ENCODE measurements at places on chromosomes 4 and X.

- DNase-seq, result no peak
These were observed 31.6 kb downstream of the SLC10A7 start for GRCh38 chr4:146490106-146490505.

DNA sequence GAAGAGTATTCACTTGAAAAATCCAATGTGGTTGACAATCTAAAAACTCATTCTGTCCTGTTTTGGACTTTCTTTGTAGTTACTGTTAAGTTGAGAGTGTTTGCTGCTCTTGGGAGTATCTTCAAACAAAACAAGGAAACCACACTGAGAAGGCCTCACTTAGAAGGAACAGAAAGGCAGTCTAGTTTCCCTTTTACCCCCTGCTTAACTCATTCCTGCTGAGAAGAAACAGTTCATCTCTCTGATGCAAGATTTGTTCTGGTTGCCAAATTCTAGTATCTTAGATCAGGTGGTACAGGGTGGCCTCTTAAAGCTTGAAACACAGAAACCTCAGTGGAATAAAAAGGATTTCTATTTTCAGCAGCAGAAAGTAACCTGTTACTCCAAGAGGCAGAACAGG is 41.4 kb downstream of the GUCY2F start:
- no peak for DNase-seq

DNA sequence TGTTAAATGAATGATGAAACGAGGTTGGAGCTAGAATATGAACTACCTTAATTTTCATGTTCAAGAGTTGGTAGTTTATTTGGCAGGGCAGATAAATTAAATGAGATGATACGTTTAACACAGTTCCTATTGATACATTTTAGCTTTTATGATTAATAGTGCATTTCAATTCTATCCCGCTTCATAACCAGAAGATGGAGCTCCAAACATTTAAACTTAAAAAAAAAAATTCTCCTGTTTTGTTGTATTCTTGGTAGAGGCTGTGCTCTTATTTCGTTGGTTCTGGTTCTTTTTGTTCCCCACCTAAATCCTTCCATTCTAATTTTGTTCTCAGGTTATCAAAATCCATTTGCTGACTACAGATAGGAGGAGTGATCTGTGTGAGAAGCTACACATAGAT is 71.8 kb upstream of the PTPN13 start:
- no peak for DNase-seq

GRCh38 chr4:145528601-145529000 is 46.9 kb downstream of the SMAD1 start:
- no peak for DNase-seq

DNA sequence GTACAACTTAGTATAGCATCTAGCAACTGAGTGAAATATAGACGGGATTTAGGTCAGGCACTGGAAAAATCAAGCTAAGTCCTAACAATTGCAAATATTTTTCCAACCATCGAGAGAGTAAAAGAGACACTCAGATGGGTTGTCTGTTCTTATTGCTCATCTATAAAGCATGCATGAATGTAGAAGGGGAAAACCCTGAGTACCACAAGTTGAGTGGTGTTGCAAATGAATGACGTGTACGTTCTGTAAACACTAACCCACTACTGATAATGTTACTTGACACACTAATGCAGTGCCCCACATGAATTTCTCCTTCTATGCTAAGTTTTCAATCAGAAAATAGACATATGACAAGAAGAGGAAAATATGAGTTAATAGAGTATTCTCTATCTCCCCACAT is 211.2 kb downstream of the COX18 start:
- DNase-seq, result no peak

DNA sequence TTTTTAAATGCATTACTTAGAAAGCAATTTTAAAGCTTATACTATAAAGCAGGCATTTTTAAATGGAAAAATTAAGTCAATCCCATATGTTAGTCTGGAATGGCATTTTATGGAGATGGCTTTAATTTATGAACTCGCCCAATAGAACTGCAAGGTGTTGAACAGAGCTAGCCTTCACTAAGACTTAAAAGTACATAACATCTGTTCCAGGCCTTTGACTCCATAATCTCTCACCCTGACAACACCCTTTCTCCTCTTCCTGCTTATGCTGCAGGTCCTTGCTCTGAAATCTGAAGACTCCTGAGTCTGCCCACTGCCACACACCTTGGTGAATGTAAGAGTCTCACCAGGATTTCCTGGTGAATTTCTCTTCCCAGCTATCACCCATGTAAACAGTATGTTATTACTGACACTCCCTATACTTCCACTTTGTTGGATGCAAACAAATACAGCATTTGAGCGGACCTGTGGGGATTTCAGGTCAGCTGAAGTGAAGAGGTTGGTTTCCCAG is 17.7 kb upstream of the SLC39A8 start:
- DNase-seq, result no peak

DNA sequence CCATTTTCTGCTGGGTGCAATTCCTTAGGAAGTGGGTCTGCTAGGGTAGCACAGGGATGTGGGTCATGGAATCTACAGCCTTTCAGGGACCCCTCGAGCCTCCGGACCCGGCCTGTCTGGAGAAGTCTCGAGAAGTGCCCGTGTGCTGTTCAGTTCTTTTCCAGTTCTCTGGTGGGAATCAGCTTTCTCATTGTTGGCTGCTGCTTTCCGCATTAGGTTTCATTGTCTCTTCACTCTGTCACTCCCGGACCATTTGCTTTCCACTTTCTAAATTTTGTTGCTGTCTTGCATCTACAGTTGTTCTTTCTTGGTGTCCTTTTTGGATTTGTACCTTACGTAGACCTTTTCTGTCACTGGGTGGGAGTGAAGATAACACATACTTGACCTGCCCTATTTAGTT is 6.1 kb downstream of the RAB9A start:
- no peak for DNase-seq

- DNase-seq, result no peak
These were observed 147.6 kb downstream of the ATRX start for GRCh38 chrX:77638397-77638796.

GRCh38 chr4:100076753-100077152 is 113.5 kb downstream of the DDIT4L start:
- no peak for DNase-seq

DNA sequence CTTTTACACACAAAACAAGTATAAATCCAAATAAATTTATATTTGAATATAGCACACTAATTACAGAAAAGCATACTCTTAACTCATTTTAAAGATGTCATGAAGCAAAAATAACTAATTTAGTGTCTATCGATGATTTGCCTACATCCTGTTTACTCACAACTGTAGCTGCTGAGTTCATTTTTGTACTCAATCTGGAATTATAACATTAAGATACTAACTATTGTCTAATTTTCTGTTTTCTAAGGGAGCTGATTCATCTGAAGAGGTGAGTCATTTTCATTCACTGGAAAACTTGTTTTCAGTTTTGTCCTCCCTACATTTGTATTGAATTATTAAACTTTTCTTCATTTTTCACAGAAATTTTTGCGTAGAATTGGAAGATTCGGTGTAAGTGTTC is 3.7 kb downstream of the STATH start:
- no peak for DNase-seq

DNA sequence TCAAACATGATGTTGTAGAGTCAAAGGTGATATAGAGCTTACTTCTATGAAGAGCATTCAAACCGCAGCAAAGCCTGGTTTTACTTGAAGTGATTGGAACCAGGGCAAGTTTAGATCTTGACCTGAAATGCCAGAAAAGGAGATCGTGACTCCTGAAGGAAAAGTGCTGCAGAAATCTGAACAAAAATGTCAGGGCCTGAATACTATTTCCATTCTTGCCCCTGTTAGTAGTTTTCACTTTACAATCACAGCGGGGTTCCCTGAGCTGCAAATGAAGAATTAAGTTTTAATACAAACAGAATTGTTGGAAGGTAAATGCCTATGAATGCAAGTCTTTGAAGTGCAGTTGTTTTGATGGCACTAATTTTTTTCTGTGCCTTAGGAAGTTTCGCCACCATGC is 4.1 kb downstream of the SLIT2 start:
- no peak for DNase-seq

- DNase-seq, result no peak
These were observed 561.3 kb upstream of the INTU start for GRCh38 chr4:127071443-127071842.

GRCh38 chrX:119374736-119375135 is 24.4 kb upstream of the SLC25A43 start:
- DNase-seq, result no peak

DNA sequence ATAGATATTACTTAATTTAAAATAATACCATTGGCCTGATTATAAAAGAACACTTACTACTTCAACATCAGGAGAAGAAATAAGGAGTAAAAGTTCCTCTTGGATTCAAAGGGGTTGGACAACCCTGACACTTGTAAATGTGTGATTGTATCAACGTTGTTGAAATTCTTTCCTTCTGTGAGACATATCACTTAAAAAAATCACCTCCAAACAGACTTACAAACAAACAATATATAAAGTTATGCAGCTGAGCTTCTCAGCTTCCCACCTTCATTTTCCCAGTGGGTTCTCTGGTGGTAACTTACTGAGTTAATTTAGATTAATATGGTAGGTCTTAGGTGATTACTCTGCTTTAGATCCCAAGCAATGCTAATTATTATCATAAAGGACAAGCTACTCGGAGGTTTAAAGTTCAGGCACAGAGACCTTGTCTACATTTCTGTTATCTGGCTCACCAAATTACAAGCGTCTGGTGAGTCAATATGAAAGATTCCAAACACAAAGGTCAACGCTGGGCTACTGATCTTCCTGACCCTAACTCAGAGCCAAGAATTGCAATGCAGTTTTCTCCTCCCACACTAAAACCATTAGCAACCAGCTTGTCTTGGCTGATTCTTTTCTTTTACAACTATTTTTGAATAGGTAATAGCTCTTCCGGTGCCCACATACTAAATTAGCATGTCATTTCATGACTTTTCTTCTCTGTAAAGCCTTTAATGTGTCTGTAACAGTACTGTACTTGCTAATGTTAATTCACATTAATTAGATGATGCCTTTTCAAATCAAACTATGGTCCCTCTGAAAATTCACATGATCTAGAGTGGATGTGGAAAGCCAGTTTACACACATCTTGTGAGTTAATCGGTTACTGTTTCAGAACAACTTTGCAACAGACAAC is 157.6 kb downstream of the RASL11B start:
- DNase-seq, result no peak

GRCh38 chr4:141009931-141010330 is 123.3 kb downstream of the RNF150 start:
- DNase-seq, result no peak

- DNase-seq, result no peak
These were observed 176.0 kb downstream of the LDB2 start for GRCh38 chr4:16722416-16722815.

DNA sequence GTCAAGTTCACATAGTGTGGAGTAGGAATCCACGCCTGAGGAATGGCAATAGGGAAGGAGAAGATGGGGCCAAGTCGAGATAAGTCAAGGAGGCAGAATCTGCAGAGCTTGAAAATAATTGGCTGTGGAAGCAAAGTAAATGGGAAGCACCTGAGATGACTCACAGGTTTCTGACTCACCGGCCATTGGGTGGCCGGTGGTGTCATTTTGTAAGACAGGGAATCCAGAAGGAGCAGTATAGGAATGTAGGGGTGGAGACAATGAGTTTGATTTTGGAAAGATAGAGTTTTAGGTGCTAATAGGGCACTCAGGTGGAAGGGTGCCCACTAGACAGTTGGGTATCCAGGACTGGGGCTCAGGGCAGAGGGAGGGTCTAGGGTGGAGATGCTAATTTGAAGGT is 201.0 kb upstream of the MAMLD1 start:
- DNase-seq, result no peak

- no peak for DNase-seq
These were observed 11.8 kb downstream of the DAPP1 start for GRCh38 chr4:99828477-99828876.

DNA sequence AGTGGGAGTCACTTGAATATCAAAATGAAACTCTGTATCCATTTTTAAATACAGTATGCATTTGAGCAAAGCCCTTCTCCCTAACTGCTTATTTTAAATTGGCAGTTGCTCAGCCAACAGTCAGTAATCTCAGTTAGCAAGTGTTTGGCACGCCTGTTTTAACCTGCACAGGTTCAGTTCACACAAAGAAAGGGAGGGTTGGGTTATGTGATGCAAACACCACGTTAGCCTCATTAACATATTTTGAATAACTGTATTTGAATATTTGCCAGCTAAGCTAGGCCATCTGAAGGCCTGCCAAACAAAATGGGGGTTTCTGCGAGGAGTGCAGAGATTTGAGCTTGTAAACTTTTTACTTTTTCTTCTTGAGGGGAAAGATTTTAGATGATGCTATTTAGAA is 19.8 kb downstream of the GAB1 start:
- DNase-seq, result no peak

GRCh38 chrX:16643176-16643575 is 6.8 kb upstream of the S100G start:
- no peak for DNase-seq

DNA sequence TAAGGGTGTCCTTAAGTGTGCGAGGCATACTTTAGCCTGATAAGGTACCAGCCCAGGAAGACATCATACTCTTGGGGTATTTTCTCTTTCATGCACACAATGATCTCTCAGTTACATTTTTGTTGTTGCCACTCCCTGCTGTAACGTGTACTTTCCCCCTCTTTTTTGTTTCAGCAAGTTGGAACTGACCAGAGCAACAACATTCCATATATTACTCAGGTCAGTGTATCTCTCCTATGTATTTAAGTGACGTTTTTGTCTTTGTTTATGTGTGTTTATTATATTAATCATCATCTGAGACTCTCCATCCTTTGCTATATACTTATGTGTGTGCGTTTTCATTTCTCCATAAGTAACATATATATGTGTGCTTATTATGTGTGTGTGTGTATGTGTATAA is 71.3 kb upstream of the VBP1 start:
- no peak for DNase-seq

GRCh38 chr4:577499-578450 is 1.7 kb upstream of the TMEM271 start:
- no peak for DNase-seq

DNA sequence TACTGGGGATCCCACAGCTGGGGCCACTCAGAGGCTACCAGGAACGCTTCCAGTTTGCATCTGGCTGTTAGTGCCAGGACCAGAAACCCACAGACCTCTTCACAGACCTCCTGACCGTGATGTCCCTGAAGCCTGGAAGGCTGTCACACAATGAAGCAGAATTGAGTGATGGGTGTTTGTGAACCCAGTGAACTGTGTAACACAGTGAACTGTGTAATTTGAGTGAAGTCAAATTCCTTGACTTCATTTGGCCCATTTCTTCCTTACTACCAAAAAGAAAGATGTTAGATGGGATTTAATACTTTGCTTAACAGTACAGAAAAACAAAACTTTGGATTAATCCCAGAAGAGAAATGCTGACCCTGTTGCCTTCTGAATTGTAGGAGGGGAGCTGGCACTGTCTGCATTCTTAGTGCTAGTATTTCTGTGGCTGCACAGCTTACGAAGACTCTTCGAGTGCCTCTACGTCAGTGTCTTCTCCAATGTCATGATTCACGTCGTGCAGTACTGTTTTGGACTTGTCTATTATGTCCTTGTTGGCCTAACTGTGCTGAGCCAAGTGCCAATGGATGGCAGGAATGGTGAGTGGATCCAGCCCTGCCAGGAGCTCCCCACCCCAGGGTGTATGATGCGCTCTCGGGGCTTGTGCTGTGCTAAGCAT is 17.8 kb downstream of the SRD5A3 start:
- DNase-seq, result no peak
